Choroid plexus epithelial cell (primary cell): ENCODE measurements at places on chromosomes 1 and 21.

DNA sequence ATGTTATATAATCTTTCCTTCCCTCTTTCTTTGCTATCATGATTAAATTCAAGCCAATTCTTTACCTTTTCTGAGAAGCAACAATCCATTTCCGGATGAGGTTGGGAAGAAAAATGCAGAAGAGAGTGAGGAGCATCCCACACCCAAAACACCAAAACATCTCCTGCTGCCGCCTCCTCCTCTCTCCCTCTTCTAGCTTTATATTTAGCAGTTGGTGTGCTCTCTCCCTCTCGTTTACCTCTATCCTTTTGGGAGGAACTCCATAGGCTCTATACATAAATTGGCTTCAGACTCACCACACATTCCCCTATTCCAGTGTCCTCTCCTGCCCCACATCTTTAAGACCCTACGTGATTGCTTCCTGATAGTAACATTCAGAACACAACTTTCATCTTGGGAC, 332.2 kb upstream of the PLXNA2 start:
- DNase-seq, result no peak

GRCh38 chr1:25556791-25557476, 13.5 kb downstream of the LDLRAP1 start:
- DNase-seq, result peak; percentile 74

GRCh38 chr1:229323201-229323600, 19.6 kb downstream of the CCSAP start:
- no peak for DNase-seq

- DNase-seq, result peak; percentile 73
Measured at GRCh38 chr1:79043506-79043905, 37.0 kb upstream of the ADGRL4 start.

DNA sequence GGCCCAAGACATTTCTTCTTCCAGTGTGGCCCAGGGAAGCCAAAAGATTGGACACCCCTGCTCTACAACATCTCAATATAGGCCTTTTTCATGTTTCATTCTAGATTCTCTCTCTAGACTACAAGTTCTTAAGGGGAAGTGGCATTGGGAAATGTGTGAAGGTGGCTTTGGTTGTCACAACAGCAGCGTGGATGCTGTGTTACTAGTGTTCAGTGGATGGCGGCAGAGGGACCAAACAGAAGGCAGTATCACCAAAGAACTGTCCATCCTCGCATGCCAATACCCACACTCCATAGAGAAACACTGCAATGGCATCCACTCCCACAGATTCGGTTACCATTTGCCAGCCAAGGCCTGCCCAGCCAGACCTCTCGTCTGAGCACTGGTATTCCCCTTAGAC, 24.3 kb upstream of the IFNAR2 start:
- no peak for DNase-seq

- no peak for DNase-seq
Measured at GRCh38 chr1:72280131-72280530, 2.2 kb downstream of the NEGR1 start.

GRCh38 chr1:44220755-44221154, 7.5 kb downstream of the DMAP1 start:
- no peak for DNase-seq

- DNase-seq, result no peak
Measured at GRCh38 chr1:89502895-89503294, 21.7 kb upstream of the LRRC8B start.

DNA sequence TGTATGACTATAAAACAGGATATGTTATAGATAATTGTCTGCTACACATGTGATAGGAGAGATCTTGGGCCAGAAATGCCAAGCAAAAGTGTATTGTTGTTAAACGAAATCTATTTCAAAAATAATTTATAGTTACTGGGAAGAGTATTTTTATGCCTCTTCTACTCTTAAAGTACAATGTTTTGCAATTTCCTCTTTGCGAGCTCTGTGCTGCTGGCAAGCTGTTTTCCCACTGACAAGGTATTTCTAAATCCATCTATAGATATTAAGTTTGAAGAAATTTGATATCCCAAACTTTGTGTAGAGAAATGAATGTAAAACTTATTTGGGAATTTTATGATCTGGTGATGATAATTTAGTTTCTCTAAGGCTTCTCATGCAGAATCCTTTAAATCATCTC, 63.3 kb upstream of the PTGFR start:
- peak; percentile 47 for DNase-seq

DNA sequence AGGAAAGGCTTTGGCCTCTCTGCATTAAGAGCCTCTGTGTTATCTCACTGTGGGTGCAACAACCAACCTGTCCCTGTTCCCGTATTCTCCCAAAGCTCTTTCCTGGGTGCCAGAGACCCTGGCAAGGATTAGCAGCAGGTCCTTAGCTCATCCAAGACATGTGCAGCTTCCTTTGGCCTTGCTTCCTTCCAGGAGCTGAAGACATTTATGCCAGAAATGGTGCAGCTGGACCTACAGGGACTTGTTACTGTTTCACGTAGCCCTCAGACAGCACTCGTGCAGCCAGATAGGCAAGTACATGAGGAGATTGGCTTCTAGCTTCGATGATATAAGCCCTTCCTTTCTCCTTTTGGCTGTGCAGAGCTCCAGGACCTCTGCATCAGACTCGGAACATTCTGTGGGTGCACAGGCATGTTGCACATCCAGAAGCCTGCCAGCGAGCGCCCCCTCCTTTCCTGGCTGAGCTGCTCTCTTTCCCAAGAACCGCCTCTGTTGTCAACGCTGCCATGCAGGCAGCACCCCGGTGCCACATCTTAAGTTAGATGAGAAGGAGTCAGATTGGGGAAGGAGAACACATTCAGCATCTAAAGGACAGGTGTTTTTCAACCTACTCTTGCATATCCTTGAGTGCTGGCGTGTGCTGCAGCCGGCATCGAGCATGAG, 284.5 kb upstream of the PLXNA2 start:
- no peak for DNase-seq

DNA sequence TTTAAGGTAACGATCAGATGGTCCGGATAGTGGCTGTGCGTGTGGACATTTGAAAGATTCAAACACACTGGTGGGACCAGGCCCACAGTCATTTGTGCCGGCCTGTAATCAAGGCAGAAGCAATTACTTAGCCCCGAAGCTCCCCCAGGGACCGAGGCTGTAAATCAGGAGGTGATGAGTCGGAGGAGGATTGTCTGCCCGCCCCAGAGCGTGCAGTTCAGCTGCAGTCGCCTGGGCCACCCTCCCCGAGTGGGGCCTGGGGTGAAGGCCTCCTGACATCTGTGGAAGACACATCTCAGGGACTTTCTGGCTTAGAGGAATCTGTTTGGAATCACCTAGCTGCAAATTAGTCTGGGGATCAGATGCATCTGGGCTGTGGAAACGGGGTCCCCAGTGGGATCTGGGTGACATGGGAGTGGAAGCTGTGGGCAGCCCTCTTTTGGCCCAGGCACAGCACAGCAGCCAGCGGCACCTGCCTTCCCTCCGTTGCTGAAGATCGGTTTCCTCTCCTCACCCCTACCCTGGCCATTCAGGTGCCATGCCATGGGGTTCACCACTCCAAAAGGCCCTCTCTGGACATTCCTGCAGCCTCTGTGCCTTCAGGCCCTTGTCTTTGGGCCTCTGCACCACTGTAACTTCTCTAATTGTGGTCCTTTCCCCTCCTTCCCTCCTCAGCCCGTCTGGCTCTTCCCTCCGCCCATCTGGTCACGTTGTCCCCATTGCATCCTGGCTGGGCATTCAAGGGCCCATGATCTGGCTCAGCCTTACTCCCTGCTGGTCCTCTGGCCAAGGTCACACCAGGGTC, 25.7 kb downstream of the LHX4 start:
- no peak for DNase-seq

- no peak for DNase-seq
Measured at GRCh38 chr1:223133306-223133823, 9.7 kb downstream of the TLR5 start.

DNA sequence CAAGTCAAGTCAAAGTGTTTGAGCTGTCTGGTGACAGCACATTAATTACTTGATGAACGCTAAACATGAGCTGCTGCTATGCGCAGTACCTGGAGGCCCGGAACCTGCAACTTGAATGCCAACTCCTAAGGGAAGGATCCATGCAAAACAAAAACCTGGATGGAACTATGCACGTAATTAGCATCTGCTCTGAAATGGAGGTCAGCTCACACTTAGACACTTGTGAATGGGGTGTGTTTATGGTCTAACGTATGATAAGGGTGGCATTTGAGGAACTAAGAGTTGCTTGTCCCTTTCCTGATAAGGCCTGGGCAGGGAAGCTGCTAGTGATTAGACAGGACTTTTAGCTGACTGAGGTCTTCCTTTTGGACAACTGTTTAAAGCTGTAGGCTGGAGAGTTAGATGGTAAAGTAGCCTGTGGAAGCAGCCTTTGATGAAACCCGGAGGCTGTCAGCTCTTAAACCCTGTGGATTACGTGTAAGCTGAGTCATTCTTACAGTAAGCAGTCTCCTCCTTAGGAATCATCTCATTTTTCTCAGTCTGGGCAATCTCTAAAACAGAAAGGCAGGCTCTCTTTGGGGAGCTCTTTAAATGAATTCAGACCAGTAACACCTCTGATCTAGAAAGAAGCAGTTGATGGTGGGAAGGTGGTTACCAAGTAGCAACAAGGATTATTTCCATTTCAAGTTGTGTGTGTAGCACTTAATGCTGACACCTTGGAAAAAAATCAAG, 6.8 kb downstream of the TENT5C start:
- DNase-seq, result no peak

GRCh38 chr1:10540277-10541005, 65.7 kb downstream of the PEX14 start:
- DNase-seq, result peak; percentile 49

GRCh38 chr1:26666855-26667254, 29.0 kb upstream of the ARID1A start:
- DNase-seq, result peak; percentile 34

DNA sequence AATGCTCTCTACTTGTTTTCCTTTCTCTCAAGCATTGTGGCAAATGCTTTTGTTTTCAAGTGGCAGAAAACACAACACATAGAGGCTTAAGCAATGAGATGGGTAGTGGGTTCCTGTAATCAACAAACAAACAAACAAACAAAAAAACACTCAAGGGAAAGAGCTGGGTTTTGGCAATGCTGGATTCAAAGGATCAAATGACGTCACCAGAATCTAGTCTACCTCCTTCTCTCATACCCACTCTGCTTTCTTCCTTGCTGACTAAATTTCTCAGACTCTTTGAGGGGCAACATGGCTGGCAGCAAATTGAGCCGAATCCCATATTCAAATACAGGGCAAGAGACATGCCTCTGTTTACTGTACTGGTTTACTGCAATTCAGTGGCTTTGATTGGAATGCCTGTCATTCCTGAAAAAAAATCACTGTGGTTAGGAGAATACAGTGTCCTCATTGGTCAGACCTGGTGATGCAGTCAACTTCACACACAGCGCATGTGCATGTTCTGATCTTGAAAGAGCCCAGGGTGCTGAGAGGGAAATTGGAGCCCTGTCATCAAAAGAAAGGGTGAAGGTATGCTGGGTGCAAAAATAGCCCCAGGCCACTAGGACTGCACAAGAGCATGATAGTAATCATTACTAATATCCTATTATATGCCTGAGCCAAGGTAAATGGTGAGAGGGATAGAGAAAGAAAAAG, 356.2 kb downstream of the KCTD3 start:
- DNase-seq, result peak; percentile 1

DNA sequence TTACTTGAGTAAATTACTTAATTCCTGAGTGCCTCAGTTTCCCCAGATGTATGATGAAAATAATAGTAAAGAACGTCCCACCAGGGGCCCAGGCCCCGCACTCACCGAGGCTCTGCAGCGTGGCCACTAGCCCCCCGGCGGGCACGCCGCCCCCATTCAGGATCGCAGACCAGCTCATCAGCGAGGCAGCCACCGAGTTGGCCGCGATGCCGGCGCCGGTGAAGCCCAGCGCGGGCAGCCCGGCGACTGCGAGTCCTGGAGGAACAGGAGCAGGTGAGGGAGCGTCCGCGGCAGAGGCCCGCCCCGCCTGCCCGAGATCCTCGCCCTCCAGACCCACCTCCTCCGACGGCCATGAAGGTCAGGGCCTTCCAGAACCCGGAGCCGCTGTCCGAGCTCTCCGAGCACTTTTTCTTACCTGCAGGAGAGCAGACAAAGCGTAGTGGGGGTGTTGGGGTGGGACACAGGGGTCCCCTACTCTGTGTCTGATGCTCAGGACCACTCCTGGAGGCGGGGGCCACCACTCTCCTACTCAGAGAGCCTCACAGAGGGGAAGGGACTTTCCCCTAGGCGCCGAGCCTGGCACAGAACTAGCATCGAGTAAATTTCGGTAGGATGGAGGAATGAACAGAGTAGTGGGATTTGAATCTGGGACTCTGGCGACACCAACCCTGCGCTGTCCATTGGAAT, 3.7 kb downstream of the IFI6 start:
- no peak for DNase-seq

- no peak for DNase-seq
Measured at GRCh38 chr1:3868464-3869006, 11.3 kb downstream of the DFFB start.

- DNase-seq, result no peak
Measured at GRCh38 chr1:65054481-65054880, 88.1 kb upstream of the JAK1 start.

GRCh38 chr1:240928265-240928664, 316.3 kb upstream of the GREM2 start:
- no peak for DNase-seq

GRCh38 chr21:29293495-29293894, 5.2 kb upstream of the BACH1 start:
- no peak for DNase-seq

GRCh38 chr1:198612471-198613260, 26.2 kb upstream of the PTPRC start:
- no peak for DNase-seq

DNA sequence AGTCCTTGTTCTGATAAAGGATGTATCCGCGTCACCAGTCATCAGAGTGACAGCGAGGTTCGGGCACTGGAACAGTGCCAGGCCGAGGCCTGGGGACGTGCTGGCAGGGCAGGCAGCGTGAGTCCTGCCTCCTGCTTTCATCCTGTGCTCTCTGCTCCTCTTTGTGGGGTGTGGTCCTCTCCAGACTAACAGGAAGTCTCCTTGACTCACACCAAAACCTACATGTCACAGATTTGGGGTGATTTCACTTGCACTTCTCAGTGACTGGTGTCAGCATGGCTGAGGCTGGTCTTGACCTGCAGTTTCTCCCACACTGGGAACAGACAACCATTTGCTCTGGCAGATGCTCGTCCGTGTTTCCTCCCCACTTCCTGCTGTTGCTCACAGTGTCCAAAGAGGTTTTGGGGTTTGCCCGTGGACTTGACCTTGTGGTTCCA, 8.8 kb upstream of the NLRP3 start:
- DNase-seq, result no peak

- peak; percentile 82 for DNase-seq
Measured at GRCh38 chr21:25421321-25422028, 185.8 kb downstream of the MRPL39 start.

DNA sequence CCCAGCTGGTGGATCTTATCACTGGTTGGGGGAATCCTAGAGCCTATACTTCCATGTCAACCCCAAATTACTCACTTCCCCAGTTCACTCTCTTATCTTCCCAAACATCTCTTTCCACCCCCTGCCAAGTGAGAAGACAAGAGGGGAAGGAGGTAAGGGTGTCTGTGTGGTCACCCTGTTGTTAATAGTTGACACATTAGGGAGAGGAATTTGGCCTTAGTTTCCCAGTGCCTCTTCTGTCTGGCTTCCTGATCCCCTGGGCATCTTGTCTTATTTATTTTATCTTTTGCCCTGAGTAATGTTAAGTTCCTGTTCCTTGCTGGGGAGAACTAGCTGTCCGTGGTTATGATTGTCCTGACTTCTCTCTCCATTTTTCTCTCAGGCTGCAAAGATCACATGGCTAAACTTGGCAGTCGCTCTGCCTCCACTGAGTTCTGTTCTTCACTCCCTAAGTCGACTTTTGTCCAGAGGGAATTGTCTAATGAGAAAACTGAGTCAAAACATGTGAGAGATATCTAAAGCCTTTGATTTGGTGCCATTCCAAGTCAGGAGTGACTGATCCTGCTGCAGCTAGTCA, 157.1 kb upstream of the SYT6 start:
- DNase-seq, result peak; percentile 74
